A549 treated with GW870086 at 1 μM for 4 hours (cell line): ENCODE measurements at places on chromosomes 7 and 10. TPM values are rescaled to one million over a fixed set of nuclear protein-coding genes. Genes with fewer than 3 reads are reported as not detected.

Gene GIMAP6
- total RNA-seq: not detected in 5 replicates

Gene ASAH2
- 0.38 to 5.0 TPM (median 2.9 TPM) in 5 replicates for total RNA-seq

Gene LIPK
- not detected in 5 replicates for total RNA-seq

Gene ERVW-1
- not detected in 5 replicates for total RNA-seq

Gene RSPH10B
- total RNA-seq: 0.06 to 0.14 TPM (median 0.14 TPM) in 3 of 5 replicates, not detected in the others

Gene POU6F2
- not detected in 5 replicates for total RNA-seq

Gene FFAR4
- 0.11 to 0.30 TPM (median 0.16 TPM) in 5 replicates for total RNA-seq

Gene PWWP2B
- 12.9 to 17.1 TPM (median 16.0 TPM) in 5 replicates for total RNA-seq

Gene ANXA8L1
- 91.6 to 129 TPM (median 112 TPM) in 5 replicates for total RNA-seq

Gene FAM25G
- total RNA-seq: 1.3 to 2.7 TPM in 2 of 5 replicates, not detected in the others

Gene NEURL1
- total RNA-seq: 0.19 to 0.69 TPM (median 0.38 TPM) in 5 replicates

Gene ZNF117
- total RNA-seq: 0.10 to 0.41 TPM (median 0.22 TPM) in 5 replicates

Gene FOXP2
- total RNA-seq: not detected in 5 replicates

Gene SLC18A2
- 0.03 TPM in 1 of 5 replicates, not detected in the others for total RNA-seq

Gene FOXI2
- not detected in 5 replicates for total RNA-seq

Gene CDC14C
- total RNA-seq: 0.05 TPM in 1 of 5 replicates, not detected in the others

Gene HOXA5
- total RNA-seq: 3.7 to 5.8 TPM (median 4.7 TPM) in 5 replicates

Gene MYOZ1
- total RNA-seq: not detected in 5 replicates

Gene PROSER2
- 26.7 to 41.8 TPM (median 39.1 TPM) in 5 replicates for total RNA-seq

Gene SLC25A13
- 31.8 to 38.5 TPM (median 33.5 TPM) in 5 replicates for total RNA-seq

Gene ABCC2
- 126 to 164 TPM (median 138 TPM) in 5 replicates for total RNA-seq

Gene PDK4
- total RNA-seq: 6.8 to 10.4 TPM (median 10.3 TPM) in 5 replicates

Gene GPC2
- total RNA-seq: 0.32 to 1.5 TPM (median 0.84 TPM) in 5 replicates

Gene COL13A1
- total RNA-seq: 0.23 to 0.65 TPM (median 0.36 TPM) in 3 of 5 replicates, not detected in the others

Gene SPDYE2B
- not detected in 5 replicates for total RNA-seq

Gene CYP2C19
- total RNA-seq: 0.05 TPM in 1 of 5 replicates, not detected in the others

Gene EVX1
- 0.09 to 0.27 TPM (median 0.11 TPM) in 5 replicates for total RNA-seq

Gene FKBP6
- total RNA-seq: not detected in 5 replicates

Gene AKR1C2
- 3,394 to 3,918 TPM (median 3,696 TPM) in 5 replicates for total RNA-seq

Gene UNCX
- not detected in 5 replicates for total RNA-seq

Gene GIMAP8
- not detected in 5 replicates for total RNA-seq

Gene ZNF467
- 0.91 to 1.2 TPM (median 1.0 TPM) in 5 replicates for total RNA-seq

Gene ANKRD22
- 0.41 to 0.87 TPM (median 0.58 TPM) in 5 replicates for total RNA-seq

Gene GSDME
- total RNA-seq: 37.8 to 47.8 TPM (median 41.9 TPM) in 5 replicates

Gene SSC4D
- 0.89 to 1.6 TPM (median 1.0 TPM) in 5 replicates for total RNA-seq

Gene ZNF365
- 0.82 to 1.5 TPM (median 1.2 TPM) in 5 replicates for total RNA-seq
